ENCODE measurements at places on chromosomes 7 and 10.
A peak's percentile ranks its signal among the peaks of the same experiment; 100 is the strongest.

DNA sequence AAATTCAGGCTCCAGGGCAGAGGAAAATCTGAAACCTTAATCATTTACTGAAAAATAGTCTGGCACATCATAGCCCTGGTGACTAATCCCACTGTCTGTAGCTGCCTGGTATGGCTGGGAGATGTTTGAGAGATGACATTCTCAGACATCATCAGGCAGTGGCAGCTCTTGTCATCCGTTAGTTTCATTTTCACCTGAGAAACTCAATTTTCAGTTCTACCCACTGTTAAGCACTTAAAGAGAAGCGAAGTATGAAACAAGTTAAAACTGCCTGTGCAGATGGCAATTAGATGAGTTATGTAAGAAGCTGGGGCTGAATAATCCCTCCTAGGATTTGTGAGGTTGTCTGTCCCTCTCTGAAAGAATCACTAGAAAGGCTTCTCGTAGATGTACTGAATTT, 150.2 kb downstream of the NSUN6 start:
- no peak for DNase-seq

DNA sequence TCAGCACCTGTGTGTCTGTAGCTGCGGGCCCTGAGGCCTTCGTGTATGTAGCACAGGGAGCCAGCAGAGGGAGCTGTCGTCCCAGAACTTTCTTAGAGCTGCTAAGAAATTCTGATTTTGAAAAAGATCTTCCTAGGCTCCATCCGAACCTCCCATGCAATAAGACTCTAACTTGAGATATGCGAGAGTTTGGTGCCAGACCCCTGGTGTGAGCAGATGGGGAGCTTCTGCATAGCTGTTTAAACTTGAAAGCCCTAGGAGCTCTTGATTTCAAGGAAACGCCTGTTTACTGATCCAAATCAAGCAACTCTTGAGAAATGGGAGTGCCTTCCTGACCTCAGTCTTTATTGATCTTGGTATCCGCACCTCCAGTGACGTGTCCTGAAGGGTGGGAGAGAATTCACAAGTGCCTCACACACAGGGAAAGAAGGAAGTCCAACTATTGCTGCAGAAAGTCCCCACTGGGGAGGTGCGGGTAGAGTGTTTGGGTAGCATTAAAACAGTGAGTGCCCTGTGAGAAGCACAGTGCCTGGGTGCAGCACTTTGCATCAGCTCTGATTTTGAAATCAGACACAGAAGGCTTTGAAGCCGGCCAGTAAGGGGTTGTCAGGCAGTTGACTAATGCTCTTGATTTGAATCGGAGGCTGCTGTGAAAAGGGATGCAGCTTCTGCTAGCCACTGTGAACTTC, 66.4 kb upstream of the STRIP2 start:
- DNase-seq: peak; percentile 18

GRCh38 chr7:30840141-30841024, 69.2 kb downstream of the MINDY4 start:
- DNase-seq: no peak

- no peak for DNase-seq
These were observed 573.9 kb downstream of the TCERG1L start for GRCh38 chr10:130737621-130738020.

GRCh38 chr7:94687810-94688209, 31.9 kb upstream of the SGCE start:
- no peak for DNase-seq

GRCh38 chr7:33388332-33388731, 259.0 kb downstream of the BBS9 start:
- DNase-seq: no peak

GRCh38 chr7:114414156-114415063, at the start of gene FOXP2:
Gene FOXP2 (plus strand): TSS chr7:114414815. CDS start chr7:114426512, 11,697 bp downstream.
- DNase-seq: no peak

- DNase-seq: no peak
These were observed 10.0 kb downstream of the ZNF777 start for GRCh38 chr7:149450821-149451220.

- no peak for DNase-seq
These were observed 186.7 kb downstream of the PCLO start for GRCh38 chr7:82975811-82976468.

GRCh38 chr7:32347244-32347828, 142.8 kb downstream of the LSM5 start:
- DNase-seq: no peak

DNA sequence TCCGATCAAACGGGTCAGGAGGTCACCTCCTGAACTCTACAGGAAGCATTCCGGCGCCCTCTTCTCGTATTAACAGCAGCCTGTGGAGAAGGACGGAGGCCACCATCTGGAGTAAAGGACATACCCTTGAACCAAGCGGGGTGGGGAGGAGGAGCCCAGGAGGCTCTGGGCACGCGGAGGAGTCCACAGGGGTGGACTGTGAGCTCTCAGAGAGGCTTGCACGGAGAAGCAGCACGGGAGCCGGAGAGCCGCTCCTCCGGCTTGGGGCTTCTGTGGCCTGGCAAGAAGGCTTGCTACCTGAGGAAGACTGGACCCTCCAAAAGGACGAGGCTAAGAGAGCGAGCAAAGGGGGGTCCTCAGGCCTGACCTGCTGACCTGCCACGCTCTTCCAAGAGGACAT, 77.9 kb downstream of the MAD1L1 start:
- no peak for DNase-seq

DNA sequence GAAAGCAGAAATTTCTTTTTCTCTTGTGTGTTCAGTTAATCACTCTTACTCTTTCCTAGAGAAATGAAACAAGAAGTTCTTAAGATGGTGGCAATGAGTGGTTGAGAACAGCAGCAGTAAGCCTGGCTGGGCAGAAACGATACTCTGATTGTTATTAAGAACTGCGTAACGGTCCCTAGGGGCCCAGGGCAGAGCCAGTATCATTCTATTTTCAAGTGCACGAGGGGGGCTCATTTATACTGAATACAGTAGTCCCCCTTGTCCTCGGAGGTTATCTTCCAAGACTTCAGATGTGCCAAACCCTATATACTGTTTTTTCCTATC, 64.9 kb downstream of the EEPD1 start:
- no peak for DNase-seq

DNA sequence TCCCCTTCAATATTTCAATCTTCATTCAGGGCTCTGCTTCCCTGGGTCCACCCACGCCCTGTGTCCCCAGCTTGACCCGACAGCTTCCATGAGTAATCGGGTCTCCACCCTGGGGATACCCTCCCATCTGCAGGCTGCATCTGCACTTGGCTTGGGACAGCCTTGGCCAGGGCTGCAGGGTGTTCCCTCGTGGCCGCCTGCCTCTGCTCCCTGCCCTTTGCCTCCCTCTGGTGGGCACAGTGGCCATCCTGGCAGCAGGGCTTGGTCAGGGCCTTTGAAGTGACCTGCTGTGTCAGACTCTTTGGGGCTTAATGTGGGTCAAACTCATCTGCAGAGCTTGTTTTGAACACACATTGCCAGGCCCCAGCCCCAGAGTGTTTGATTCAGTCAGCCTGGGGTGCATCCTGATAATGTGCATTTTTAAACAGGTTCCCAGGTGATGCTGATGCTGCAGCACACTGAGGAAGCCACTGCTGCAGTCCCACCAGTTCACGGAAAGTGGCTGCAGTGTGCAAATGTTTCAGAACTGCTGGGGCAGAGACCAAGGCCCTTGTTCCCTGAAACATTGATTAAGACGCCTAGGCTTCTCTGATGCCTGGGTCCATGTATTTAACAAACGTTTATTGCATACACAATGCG, 80.7 kb upstream of the SEC61G start:
- DNase-seq: no peak

DNA sequence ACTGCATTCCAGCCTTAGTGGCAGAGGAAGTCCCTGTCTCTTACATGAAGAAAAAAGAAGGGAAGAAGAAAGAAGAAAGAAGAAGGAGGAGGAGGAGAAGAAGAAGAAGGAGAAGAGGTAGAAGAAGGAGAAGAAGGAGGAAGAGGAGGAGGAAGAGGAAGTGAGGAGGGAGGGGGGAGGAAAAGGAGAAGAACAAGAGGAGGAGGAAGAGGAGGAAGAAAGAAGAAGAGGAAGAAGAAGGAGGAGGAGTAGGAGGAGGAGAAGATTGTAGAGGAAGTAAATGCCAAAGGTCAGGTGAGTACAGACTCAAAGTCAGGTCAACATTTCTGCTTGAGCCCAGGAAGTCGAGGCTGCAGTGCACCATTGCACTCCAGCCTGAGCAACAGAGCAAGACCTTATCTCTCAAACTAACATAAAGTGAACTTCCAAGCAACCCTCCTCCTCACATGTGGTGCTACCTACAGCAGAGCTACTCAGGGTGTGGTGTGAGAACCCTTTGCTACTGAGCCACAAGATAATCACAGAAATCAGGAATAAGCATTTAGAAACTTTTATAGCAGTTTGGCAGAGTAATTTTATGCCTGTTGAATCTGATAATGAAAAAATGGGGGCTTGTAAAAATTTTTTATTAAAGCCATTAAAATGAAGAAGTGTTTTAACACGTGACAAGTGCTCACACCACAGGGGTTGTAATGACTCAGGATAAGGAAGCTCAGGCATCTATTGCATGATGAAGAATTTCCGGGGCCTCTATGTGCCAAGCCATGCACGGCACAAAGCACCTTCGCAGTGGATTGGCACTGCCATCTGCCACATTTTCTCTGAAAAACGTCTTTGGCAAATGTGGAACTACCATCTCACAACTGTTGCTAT, 224.9 kb upstream of the AUTS2 start:
- no peak for DNase-seq

GRCh38 chr10:31274310-31274709, 44.7 kb upstream of the ZEB1 start:
- no peak for DNase-seq

- DNase-seq: no peak
These were observed 13.5 kb downstream of the COBL start for GRCh38 chr7:51303142-51303525.

GRCh38 chr7:144489504-144489903, 86.0 kb upstream of the NOBOX start:
- DNase-seq: no peak

DNA sequence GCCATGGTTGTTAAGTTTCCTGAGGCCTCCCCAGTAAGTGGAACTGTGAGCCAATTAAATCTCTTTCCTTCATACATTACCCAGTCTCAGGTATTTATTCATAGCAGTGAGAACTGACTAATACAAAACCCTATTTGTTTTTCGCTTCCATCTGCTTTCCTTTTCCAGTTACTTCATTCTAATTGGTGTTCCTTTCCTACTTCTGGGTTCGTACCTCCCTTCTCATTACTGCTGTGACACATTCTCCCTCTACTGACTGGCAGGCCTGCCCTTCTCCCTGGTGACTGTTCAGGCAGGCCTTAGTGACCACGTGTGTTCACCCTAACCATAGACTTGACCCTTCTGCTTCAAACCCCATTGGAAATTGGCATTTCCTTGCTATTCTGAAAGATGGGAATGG, 37.7 kb downstream of the MTURN start:
- no peak for DNase-seq

- no peak for DNase-seq
These were observed 44.0 kb downstream of the ASB13 start for GRCh38 chr10:5622186-5622960.

DNA sequence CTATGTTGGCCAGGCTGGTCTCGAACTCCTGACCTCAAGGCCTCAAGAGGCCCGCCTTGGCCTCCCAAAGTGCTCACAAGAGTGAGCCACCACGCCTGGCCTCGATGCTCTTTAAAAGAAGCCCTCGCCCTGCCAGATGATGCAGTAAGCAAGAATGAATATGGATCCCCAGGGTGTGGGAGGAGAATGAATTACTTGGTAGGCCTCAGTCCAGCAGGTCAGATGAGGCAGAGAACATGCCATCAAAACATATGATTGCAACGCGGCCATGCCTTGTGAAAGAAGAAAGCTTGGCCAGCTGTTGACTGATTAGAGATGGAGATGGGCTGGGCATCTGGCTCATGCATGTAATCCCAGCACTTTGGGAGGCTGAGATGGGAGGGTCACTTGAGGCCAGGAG, 68.7 kb downstream of the CAMK1D start:
- no peak for DNase-seq

DNA sequence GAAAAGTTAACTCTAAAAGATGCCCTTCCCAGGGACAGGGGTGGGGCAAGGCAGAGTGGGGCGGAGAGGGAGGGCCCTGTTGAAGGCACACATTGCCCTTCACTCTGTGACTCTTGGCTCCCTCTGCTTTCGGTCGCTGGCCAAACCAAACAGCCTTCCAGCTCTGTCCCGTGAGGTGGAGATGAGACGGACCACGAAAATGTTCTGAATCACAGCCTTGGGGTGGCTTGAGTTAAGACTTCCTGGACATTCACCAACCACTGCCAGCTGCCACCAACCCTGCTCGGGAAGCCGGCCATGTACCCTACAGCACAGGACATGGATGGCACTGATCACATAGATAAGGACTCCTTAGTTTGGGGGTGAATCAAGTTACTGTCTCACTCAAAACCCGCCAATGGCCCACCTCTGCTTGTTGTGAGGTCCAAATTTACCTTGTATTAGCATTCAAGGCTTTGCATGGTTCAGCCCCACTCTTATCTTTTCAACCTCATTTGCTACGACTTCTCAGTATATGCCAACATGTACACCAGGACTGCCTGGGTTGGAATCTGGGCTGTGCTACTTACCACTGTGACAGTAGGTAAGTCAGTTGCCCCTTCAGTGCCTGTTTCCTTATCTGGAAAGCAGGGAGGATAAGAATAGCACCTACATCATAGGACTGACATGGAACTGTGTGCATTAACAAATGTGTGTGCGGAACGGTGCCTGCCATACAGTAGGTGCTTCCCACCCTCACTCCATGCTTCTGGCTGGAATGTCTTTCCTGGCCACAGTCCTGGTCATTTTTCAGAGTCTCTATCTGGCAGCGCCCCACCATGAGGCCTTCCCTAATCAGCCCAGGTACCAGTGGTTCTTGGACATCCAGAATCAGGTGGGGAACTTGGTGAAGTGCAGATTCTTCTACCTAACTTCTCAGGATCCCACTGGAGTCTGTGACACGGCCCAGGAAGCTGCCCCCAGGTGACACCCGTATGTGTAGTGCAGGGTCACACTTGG, 28.0 kb downstream of the ITPRIP start:
- no peak for DNase-seq

GRCh38 chr7:38318241-38318640, 44.8 kb upstream of the TARP start:
- no peak for DNase-seq
